ENCODE measurements at places on chromosomes 13 and 19.

- no peak for DNase-seq
Observed at GRCh38 chr13:71659404-71659803, 207.6 kb downstream of the DACH1 start.

GRCh38 chr13:21717817-21718216 lies 46.9 kb downstream of the FGF9 start:
- no peak for DNase-seq

- no peak for DNase-seq
Observed at GRCh38 chr19:51552996-51553725, 17.9 kb upstream of the ZNF175 start.

GRCh38 chr19:51457351-51458013 lies 772 bp downstream of the SIGLEC8 start:
- no peak for DNase-seq

DNA sequence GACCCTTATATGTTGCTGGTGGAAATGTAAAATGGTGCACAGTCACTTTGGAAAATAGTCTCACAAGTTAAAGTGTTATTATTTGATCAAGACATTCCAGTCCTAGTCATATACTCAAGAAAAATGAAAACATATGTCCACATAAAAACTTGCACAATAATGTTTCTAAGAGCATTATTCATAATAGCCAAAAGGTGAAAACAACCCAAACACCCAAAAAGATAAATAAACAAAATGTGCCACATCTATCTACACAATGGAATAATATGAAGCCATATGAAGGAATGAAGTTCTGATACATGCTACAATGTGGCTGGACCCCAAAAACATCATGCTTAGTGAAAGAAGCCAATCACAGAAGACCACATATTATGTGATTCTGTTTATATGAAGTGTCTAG lies 14.4 kb upstream of the AKAP8 start:
- DNase-seq: no peak
